ENCODE measurements at places on chromosomes 16 and 17.

DNA sequence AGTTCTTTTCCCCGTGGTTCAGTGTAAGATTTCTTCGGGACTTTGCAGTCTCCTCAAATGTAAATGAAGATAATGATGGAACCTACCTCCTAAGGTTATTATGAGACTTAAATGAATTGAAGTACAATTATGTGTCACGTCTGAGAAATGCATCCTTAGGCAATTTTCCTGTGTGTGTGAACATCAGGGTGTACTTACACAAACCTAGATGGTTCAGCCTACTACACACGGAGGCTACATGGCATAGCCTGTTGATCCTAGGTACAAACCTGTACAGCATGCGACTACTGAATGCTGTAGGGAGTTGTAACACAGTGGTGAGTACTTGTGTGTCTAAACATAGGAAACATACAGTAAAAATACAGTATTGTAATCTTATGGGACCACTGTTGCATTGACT lies 1.1 kb upstream of the FAM20A start:
- DNase-seq, result no peak

DNA sequence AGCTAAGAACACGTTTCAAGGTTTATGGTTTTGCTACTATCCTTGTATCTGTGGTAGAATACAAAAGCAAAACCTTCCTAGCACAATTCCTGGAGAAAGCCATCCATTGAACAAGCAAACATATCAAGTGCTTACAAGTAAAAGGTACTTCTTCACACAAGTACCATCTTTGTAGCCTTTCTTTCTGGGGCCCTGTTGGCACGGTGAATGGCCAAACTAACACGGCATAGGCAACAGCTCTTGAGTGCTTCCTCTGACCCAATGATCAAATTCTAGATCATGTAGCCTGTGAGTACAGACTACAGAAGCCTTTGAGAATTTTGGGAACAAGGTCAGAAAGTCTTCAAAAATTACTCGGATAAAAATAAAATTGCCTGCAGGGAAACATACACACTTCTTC lies 57.9 kb downstream of the ANKFY1 start:
- DNase-seq, result no peak

DNA sequence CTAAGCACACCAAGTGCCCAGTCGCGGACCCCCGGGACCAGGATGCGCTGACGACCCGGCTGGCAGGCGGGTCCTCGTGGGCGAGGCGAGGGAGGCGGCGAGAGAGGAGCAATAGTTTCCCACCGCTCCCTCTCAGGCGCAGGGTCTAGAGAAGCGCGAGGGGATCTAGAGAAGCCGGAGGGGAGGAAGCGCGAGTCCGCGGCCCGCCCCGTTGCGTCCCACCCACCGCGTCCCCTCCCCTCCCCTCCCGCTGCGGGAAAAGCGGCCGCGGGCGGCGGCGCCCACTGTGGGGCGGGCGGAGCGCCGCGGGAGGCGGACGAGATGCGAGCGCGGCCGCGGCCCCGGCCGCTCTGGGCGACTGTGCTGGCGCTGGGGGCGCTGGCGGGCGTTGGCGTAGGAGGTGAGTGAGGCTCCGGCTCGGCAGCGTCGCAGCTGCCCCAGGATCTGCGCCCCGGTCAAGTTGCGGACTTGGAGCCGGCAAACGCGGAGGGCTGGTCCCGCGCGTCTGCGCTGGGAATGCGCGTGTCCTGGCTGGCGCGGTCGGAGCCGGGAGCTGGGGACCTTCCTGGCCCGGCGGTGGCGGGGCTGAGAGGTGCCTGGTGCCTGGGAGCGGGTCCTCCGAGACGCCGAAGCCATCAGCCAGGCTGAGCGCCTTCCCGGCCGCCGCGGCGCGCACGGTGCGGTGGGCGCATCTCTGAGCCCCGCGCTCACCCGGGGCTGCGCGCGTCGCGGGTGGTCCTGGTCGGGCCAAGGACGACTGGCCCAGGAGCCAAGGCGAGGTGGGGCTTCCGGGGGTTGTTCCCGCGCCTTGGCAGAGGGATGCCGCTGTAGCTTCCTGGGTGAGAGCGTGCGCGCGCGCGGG lies at the start of gene ITGB3:
ITGB3 (plus strand) TSS at position 287 of the 862 bp plus-strand sequence; CDS start at position 322, 35 bp downstream.
- peak; percentile 84 for DNase-seq

DNA sequence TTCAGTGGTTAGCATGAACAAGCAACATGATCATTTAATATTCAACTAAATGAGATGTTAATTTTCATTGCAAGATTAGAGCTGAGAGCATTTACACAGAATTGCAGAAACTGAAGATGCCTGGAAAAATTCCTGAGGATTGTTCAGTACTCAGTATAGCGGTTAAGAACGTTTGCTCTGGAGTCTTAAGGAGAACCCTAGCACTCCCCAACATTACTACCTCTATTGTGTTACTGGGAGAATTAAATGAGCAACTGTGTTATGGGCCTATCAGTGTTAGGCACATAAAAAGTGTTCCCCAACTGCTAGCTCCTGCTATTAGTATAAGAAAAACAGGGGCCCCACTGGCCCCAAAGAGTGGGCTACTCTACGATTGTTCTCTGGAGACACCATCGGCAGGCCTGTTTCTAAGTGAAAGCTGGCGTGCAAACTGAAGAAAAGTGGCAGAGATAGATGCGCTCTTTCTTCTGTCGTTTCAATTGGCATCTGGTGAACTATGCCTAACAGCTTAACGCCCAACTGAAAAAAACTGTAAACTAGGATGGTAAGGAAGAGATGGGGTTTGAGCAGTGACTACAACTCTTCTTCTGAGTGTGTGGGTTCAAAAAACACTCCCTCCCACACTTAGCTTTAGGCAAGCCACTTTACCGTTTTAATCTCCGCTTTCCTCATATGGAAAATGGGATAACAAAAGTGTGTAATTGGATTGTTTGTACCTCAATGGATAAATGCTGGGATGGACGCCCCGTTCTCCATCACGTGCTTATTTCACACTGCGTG lies 1.3 kb downstream of the CDR2 start:
- peak; percentile 11 for DNase-seq

GRCh38 chr17:42477173-42477572 lies 18.5 kb downstream of the ATP6V0A1 start:
- DNase-seq, result no peak

All from GM03348 (cell line).